Activated CD4-positive, CD25-positive, alpha-beta regulatory T cell treated with anti-CD3 and anti-CD28 coated beads, Interleukin-2, amount 50 U/mL, for 24 hours (primary cell): ENCODE measurements at places on chromosomes 5 and 9.

DNA sequence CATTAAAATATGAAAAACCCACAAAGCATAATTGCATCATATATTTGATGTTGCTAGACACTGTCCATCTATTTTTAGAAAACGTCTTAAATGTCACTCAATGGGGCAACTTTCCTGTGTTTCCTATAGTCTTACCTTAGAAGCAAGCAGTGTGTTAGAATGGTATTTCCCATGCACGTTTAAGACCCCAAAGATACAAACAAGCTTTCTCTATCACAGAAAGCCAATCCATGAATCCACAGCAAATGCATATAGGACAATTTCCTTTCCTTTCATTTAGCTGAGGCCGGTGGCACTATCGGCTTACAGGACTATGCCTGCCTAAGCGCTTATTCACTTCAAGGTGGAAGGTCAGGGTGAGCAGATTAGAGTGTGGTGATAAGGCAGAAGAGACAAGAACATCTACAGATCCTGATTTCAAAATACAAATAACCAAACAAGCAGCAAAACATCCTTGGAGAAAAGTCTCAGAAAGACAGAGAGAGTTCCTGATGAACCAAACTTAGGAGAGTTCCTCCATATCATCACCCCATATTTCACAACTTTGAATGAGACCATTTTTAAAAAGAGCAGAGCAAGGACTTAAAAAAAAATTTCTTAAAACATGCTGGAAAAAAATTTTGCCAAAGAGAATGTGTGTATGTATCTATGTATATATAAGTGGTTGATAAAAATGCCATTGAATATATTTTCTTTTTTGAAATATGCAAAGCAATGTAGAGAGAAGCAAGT, 57.2 kb downstream of the MEF2C start:
- ATAC-seq: no peak

DNA sequence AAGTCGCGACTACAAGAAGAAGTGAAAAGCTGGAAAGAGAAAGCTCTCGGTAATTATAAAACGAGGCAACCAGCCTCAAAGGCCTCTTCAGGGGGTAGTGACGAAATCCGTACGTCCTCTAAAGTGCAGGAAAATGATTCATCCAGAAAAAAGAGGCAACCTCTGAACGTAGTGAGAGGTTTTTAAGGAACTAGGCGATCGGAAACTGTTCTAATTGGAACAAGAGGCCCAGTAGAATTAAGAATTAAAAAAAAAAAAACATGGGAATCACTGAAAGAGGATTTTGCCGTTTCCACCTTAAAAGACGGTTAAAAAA, 1.0 kb downstream of the CSNK1A1 start:
- ATAC-seq: no peak

GRCh38 chr9:14205463-14205862, 108.5 kb downstream of the NFIB start:
- ATAC-seq: no peak

DNA sequence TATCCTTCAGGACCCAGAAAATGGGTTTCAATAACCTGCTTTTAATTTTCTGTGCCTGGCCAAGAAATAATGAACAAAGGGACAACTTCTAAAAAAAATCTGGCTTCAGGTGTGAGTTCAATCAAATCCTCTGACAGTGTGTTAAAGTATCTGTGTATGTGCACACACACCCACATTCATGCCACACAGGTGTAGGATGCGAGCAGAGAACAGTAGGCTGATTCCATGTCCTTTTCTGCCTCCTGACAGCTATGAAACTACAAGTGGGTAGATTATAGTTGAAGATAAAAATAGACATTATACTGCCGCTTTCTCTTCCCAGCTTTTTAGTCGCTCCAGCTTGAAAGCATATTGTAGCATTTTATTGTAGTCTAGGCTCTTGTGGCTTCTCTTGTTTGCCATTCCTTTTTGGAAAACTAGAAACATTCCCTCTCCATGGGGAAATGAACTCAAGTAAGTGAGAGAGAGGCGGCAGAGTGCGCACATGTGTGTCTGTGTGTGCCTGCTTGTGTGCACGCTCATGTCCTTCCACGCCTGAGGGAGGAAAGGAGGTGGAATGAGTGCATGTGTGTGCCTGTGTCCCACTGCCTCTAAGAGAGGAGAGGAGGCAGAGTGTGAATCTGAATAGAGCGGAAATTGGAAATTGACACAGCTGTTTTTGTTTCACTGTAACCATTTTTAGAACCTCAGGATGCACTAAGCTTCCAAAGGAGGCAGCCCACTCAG, 273.0 kb downstream of the ELAVL2 start:
- no peak for ATAC-seq

- ATAC-seq: no peak
Observed at GRCh38 chr9:90659650-90660364, 17.2 kb upstream of the DIRAS2 start.

- no peak for ATAC-seq
Observed at GRCh38 chr9:92253656-92254055, 39.8 kb downstream of the IARS1 start.

GRCh38 chr9:137482094-137482781, 23.1 kb upstream of the NSMF start:
- ATAC-seq: no peak

- ATAC-seq: peak; percentile 73
Observed at GRCh38 chr9:22040760-22041159, 31.7 kb upstream of the CDKN2B start.

DNA sequence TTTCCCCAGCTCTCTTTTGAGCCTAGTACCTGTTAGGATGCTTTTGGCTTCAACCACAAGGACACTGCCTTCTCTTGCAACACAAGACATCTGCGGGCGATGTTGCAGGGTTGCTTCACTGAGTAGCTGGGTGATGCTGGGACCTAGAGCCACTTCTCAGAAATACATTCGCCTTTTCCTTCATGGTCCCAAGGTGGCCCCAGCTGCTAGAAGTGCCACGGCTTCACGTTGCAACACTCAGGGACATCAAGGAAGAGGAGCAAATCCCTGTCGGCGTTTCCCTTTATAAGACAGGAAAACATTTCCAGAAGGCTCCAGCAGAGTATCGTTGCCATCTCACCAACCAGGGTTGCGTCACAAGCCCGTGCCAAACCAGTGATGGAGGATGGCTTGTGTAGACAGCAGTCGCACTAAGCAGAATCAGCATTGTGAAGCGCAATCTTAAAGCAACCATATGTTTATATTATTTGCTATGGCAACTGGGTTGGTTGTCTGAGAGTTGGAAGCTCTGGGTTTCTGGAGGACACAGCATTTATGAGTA, 62.7 kb downstream of the ANKRD33B start:
- no peak for ATAC-seq

DNA sequence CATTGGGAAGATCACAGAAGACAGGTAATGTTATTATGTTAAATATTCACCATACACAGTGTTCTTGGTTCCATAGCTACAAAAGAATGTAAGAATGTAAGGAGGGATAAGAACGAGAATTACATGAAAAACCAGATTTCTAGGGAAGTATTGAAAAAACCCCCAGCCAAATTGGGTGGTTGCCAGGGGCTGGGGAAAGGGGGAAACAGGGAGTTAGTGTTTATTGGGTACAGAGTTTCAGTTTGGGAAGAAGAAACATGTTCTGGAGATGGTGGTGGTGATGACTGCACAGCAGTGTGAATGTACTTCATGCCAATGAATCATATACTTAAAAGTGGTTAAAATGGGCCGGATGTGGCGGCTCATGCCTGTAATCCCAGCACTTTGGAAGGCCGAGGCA, 40.3 kb downstream of the GLRX start:
- no peak for ATAC-seq

DNA sequence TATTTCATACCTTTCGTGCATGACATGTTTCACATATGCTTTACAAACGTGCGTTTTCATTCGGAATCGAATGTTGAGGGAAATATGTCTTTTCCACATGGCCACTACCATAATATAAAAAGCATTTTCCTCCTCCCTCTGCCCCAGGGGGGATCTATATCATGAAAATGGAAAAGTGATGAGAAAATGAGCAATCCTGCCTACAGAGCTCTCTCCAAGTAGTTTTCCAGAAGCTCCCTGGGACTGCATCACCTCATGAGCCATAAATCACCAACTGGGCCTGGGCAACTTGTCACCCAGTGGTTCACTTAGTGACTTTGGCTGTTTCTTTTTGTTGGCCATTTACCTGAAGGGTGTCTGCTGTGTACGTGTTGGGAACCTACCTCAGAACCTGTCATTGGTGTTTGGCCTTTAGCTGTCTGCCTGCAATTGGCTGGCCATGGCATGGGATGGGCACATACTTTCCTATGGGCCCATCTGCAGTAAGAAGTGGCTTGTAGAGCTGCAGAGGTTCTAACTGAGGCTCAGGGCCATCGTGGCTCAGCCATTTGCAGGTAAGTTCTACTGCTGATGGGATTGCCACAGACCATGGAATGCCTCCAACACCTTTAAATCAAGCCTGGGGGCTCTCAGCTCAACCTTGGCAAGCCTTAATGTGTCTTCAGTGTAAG, 9.5 kb upstream of the TIFAB start:
- no peak for ATAC-seq

GRCh38 chr9:129498451-129499384, 122.2 kb downstream of the C9orf50 start:
- ATAC-seq: no peak

- ATAC-seq: no peak
Observed at GRCh38 chr5:1520791-1521453, 2.8 kb downstream of the LPCAT1 start.

DNA sequence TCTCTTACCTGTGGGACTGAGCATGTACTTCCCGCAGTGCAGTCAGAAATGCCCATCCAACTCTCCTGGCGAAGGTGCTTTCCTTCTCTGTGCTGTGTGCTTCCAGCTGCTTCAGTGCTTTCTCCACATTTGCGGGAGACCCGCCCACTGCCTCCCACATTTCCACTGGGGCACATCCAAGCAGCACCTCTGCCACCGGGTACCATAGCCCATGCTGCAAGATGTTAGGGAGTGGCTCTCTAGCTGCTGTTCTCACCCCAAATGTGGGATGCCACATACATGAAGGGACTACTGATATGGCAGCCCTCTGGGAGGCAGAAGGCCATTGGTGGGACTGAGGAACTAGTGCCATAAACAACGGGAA, 8.8 kb downstream of the DMAC1 start:
- ATAC-seq: no peak

- ATAC-seq: no peak
Observed at GRCh38 chr5:144202726-144203125, 32.1 kb downstream of the KCTD16 start.

GRCh38 chr9:6007770-6008168, 7.7 kb downstream of the RANBP6 start:
- peak; percentile 42 for ATAC-seq

DNA sequence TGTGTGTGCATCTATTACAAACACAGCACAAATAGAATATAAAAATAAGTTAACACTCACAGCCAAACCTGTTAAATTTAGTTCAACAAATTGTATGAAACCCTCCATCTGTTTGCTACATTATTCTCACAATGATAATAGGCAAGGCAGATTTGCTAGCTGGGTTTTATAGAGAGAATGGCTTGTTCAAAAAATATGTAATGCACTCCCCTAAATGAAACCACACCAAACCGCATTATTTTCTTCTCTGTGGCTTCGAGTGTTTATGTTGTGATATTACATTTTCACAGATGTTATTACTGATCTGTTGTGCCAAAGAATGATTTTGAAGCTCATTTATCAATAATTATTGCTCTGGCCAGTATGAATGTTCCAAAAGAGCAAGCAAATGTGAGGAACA, 92.9 kb downstream of the SPATA31D1 start:
- ATAC-seq: no peak

- no peak for ATAC-seq
Observed at GRCh38 chr9:117839862-117840261, 135.7 kb downstream of the TLR4 start.

DNA sequence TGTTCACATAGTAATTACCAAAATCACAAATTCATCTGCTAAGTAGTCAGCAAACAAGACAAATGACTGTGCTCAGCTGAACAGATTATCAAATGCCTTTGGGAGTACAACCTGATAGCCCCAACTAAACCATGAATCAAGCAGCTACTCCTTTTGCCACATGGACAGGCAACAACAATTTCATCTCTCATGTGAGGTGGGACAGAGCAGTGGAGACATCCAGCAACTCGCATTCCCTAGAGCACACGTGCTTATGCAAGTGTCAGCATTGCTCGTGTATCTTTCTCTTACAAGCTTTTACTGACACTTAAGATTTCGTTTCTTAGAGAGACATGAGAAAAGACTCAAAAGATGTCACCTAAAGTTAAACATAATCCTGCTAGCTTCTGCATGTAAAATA, 42.7 kb upstream of the PPP2R2B start:
- no peak for ATAC-seq

DNA sequence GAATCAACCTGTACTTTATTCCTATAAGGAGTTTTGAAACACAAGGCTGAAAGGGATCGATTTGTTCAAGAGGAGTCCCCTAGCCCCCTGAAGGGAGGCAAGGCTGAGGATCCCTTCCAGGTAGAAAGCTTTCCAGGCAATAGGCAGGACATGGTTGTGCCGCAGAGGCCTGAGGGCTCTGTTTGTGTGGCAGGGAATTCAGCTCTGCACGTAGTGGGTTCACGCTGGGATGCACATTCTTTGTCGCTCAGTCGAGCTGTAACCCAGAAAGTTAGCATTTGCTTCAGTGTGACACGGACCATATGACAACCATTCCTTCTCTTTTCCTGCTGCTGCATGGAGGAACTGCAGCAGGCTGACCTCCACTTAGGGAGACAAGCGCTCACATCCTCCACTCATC, 65.6 kb upstream of the TRIO start:
- ATAC-seq: no peak

GRCh38 chr5:149397530-149397929, 18.4 kb upstream of the IL17B start:
- no peak for ATAC-seq

DNA sequence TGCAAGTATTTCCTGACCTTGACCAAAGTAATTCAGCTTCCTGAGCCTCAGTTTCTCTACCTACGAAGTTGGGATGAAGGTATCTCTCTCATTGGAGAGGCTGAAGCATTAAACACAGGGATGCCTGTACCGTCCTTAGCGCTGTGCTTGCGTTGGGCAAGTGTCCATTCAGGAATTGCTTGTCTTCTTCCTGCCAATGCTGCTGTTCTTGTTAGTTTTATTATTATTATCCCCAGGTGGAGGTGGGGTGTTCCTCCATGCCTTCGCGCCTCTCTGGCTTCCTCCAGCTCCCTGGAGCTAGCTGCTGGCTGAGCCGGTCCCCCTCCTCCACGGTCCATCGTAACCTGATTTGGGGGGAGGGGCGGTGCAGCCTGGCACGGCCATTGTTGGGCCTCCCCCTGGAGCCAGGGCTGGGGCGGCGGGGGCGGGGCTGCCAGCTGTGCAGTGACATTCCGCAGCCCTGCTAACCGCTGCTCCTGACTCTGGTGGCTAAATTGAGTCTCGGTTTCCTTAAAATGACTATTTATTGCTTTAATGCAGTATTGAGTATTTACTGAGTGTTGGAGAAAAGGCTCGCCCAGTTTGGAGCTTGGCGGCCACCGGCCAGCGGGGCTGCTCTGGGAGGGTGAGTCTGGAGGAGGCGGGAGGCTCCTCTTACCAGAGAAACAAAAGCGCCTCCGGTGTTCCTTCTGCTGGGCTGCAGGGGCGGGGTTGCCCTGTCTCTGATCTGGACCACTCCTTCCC, 51.3 kb downstream of the LMX1B start:
- ATAC-seq: no peak
